H4 (cell line): ENCODE measurements at places on chromosomes 5 and 9. TPM values are rescaled to one million over a fixed set of nuclear protein-coding genes. Genes with fewer than 3 reads are reported as not detected.
A peak's percentile ranks its signal among the peaks of the same experiment; 100 is the strongest.

Gene MGAT4B
- 160 and 216 TPM in 2 replicates for total RNA-seq

Gene LHX3
- not detected in 2 replicates for total RNA-seq

Gene CACNA1B
- total RNA-seq: 0.23 TPM in 1 of 2 replicates, not detected in the other

Gene ACTBL2
- 6.7 and 7.0 TPM in 2 replicates for total RNA-seq

Gene TAF11L5
- not detected in 2 replicates for total RNA-seq

Gene ZNF474
- total RNA-seq: 0.06 and 0.94 TPM in 2 replicates

Gene SPACA9
- 2.9 and 3.3 TPM in 2 replicates for total RNA-seq

- DNase-seq: no peak
These were observed 149.6 kb downstream of the TTC39B start for GRCh38 chr9:15157381-15157780.

DNA sequence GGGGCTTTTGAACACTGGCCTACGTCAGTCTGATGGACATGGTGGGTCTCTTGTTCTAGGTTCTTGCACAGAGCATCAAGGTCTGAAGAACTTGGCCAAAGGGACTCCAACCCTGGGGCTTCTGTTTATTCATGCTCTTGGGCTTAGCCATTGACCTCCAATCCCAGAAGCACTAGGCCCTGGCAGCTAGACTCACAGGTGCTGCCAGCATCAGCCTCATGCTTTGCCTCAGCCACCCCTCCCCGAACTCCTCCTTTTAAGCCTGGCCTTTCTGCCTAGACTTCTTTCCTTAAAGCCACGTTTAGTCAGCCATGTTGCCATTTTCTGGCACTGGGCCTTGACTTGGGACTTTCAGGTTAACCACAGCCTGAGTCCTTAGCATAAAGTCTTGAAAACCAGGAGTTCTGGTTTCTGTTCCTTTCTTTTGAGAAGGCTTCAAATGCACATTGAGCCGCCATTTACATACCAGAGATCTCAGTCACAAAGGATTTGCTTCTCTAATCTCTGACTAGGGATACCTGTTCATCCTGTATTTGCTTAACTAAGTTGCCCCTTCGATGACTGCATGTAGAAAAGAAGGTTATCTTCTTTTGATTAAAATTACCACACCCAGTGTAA lies 54.7 kb downstream of the ANGPTL2 start:
- no peak for DNase-seq

DNA sequence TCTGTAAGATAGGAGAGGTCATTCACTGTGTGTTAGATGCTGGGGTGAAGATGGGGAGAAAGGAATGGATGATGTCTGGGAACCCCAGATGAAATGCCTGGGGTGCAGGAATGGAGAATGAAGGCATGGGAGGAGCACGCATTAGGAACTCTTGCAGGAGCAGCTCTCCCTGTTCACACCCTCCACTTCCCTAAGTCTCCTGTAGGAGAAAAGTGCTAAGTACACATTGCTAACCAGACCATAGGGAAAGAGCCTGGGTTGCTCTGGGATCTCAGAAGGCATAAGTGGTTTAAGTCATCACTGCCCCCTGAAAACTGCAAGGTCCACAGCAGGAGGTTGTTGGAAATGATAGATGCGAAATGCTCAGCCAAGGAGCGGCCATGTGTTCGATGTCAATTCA lies 163.1 kb downstream of the SEC61B start:
- DNase-seq: no peak

- DNase-seq: no peak
These were observed 58.8 kb upstream of the MINAR2 start for GRCh38 chr5:129689045-129689444.

- no peak for DNase-seq
These were observed 150.4 kb downstream of the SNCAIP start for GRCh38 chr5:122462486-122462885.

DNA sequence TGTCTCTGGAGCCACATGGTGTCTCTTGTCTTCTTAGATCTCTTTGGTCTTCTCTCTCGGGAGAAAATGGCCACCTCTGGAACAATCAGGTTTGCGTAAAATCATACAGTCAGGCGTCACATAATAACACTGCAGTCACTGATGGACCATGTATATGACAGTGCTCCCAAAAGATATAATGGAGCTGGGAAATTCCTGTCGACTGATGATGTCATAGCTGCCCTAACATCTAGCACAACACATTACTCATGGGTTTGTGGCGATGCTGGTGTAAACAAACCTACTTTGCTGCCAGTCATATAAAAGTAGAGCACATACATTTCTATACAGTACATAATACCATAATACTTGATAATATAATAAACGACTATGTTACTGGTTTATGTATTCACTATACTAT lies 30.1 kb upstream of the RAI14 start:
- peak; percentile 88 for DNase-seq

- no peak for DNase-seq
These were observed 47.1 kb upstream of the RICTOR start for GRCh38 chr5:39121315-39121714.

- DNase-seq: no peak
These were observed 435.2 kb upstream of the ADAMTS16 start for GRCh38 chr5:4704951-4705350.

DNA sequence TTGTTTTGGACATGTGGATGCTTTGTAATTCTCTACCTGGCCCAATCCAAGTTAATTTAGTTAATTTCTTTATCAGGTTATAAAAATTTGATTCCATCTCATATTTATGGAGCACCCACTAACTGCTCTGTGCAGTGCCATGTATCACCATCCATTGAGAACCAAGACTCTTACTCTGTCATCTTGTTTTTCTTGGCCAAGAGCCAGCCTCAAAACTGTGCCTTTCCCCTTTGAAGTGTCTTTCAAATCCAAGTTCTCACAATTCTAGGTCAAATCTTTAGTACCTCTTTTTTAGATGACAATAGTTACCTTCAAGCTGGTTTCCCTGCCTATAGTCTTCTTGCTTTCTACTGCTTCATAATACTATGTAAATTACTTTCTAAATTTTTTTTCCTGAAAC lies 3.2 kb downstream of the COMMD10 start:
- no peak for DNase-seq

- peak; percentile 84 for DNase-seq
These were observed 9.1 kb upstream of the PTGES start for GRCh38 chr9:129761901-129762369.

DNA sequence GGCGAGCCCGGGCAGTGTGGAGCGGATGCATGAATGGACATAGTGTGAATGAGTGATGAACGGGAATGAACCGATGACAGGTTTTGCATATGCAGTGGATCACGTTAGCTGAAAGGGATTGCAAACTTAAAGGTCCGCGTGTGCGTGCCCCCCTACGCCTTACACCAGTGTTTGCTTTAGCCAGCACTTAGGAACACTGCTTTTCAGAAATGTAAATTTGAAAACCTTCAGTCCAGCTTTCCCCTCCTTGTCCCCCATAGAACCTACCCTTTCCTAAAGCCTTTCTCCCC lies 692 bp downstream of the PSAT1 start:
- peak; percentile 14 for DNase-seq

- DNase-seq: peak; percentile 20
These were observed 253.6 kb downstream of the MAST4 start for GRCh38 chr5:66849803-66850202.

GRCh38 chr5:32506201-32506661 lies 61.7 kb upstream of the ZFR start:
- DNase-seq: no peak
